T-helper 1 cell (primary cell): ENCODE measurements at places on chromosomes 16 and 17.

- no peak for DNase-seq
Observed at GRCh38 chr17:48155889-48156611, 48.5 kb downstream of the SNX11 start.

DNA sequence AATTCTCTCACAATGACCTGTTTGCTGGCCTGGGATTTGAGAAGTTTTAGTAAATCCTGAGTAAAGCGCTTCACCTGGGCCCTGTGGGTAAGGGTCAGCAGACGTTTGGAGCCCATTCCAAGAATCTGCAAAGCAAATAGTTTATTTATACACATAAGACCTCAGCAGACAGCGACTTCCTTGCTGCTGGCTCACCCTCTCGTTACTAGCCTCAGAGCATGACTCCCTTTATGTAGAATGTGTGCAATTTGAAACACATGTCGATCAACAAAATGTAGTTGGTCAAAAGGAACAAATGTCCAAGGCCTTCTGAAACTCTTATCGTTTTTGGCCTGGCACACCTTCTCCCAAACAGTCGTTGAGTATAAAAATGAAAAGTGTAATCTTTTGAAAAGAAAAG, 31.3 kb downstream of the MARF1 start:
- DNase-seq: no peak

DNA sequence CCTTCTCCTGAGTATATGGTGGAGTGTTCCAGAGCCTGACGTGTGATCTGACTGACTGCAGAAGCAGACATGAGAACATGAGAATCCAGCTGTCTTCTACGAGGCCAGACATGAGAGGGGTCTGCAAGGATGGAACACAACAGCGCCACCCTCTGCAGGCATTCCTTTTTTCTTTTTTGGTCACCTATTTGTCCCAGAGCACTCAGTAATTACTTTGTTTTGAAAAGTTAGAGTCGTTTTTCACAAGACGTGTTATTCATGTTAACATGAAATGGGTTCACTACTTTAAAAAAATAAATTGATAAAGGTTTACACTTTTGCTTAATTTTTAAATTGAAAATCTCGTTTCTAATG, 43.8 kb upstream of the ATP2A3 start:
- no peak for DNase-seq

- DNase-seq: no peak
Observed at GRCh38 chr16:81787659-81788058, 8.6 kb downstream of the PLCG2 start.

GRCh38 chr16:60717808-60718207, 1318.4 kb downstream of the CDH8 start:
- DNase-seq: no peak

DNA sequence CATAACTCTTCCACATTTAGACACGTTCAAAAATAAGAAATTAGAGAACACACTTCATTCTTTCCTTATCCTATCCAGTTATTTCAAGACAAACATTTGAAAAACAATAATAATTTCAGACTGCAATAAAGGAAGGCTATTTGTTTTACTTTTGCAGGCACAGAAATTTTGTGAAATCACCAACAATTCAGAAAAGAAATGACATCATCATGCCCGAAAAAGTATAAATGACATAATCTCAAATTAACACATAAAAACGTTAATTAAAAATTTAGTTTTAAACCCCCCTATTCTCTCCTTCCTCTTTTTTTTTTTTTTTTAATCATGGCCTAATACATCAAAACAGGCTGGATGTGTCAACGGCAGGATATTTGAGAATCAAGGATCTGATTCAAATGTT, 468.4 kb upstream of the RBFOX1 start:
- no peak for DNase-seq
